ENCODE measurements at places on chromosomes 7 and 10. TPM values are rescaled to one million over a fixed set of nuclear protein-coding genes. Genes with fewer than 3 reads are reported as not detected.

MAT1A gene
- total RNA-seq, result 3.4 TPM

DNA sequence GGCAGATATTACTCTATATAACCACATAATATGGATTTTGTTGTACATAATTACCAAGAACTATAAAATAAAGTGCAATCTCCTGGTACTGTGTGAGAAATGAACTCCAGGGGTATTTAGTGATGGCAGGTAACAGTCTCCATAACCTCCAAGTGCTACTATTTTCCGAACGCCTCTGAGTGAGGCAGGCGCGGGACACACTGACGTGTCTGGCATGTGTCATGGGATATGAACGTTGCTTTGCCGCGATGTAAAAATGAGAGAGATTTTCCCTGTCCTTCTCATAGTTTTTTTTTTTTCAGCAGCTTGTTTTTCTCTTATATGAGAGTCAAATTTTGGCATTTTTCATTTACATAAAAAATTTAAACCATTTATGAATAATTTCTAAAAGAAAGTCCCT, 3.6 kb downstream of the ADARB2 start:
- no peaks in the 10 kb centered on the region for H3K4me1 ChIP-seq
- no peak overlapping the region for H3K27ac ChIP-seq
- H3K27me3 ChIP-seq, result peaks cover 1% of the 10 kb centered on the region
- no peak overlapping the region for H3K4me3 ChIP-seq
- DNase-seq, result no peak

DNA sequence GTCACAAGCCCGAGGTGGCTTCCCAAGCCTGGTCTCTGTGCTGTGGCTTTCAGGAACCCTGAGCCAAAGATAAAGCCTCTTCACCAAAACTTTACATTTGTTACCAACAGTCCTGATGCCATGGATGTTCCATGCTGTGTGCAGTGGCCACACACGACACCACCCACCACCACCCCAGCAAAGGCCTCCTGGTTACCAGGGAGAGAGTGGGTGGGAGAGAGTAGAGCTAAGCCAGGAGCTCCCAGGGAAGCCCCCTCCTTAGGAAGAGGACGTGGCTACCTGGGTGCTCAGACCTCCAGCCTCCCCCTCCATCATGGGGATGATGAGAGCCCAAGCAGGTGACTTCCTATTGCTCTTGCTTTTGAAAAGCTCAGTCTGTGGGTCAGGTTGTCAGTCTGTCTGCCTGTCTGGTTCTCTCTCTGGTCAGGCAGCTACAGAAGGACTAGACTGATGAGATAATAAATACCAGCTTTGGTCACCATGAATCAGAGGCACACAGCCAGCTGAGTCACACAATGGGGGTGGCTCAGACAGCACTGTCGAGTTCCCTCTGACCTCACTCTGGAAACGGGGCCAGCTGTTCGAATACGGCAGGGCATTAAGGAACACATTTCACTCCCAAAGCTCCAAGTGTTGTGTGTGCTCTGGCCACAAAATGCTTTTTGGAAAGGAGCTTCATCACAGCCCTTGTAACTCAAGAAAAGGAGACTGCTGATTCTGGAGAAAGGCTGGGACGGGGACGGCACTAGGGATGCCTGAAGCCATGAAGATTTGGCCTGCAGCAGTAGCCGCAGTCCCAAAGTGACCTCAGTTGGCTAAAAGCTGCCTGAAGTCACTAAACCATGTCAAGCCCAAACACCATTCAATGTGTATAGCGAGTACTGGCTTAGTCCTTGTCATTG, 166.0 kb downstream of the FANK1 start:
- no peaks in the 10 kb centered on the region for H3K27me3 ChIP-seq
- H3K27ac ChIP-seq, result no peak overlapping the region
- no peak for DNase-seq
- H3K4me1 ChIP-seq, result no peaks in the 10 kb centered on the region

DNA sequence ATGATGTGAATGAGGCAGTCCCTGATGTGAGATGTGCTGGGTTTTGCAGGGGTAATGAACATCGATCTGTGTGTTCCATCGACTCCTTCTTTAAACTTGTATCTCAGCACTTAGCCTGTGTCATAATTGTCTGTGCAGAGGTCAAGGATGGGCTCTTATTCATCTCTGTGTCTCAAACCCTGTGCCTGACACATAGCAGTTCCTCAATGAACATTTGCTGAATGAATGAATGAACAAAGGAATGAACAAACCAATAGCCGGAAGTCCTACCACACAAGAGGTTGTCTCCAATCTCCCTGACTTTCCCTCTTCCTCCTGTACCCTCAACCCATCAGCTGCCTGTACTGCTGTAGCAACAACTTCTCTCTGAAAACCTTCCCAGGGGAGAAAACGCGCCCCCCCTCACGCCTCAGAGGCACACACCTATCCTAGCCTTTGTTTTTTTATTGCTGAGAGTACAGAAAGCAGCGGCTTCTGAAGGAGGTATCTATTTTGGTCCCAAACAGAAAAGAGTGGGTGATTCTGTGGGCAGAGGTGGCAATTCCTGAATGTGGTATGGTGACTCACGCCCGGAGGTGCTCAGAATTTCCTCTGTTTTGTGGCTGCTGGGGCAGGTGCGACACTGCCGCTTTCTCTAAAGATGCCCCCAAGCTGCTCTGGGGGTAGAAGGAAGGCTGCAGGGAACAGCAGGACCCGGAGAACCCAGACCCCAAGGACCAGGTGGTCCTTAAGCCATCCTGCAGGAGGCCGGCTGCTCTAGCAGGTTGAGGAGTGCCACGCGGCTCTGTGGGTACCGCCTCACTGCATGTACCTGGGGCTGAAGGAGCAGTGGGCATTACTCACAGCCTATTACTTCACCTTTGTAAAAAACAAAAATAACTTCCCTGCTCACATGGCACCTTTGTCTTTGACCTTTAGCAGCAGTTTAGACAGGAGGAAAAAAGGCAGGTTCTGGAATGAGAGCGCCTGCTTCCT, 9.6 kb downstream of the IL2RA start:
- no peaks in the 10 kb centered on the region for H3K36me3 ChIP-seq
- H3K4me3 ChIP-seq, result no peak overlapping the region
- no peak overlapping the region for H3K27ac ChIP-seq
- 0 out of 2 replicates have a peak, but pooled peaks cover 1% of the 10 kb centered on the region for H3K27me3 ChIP-seq

DNA sequence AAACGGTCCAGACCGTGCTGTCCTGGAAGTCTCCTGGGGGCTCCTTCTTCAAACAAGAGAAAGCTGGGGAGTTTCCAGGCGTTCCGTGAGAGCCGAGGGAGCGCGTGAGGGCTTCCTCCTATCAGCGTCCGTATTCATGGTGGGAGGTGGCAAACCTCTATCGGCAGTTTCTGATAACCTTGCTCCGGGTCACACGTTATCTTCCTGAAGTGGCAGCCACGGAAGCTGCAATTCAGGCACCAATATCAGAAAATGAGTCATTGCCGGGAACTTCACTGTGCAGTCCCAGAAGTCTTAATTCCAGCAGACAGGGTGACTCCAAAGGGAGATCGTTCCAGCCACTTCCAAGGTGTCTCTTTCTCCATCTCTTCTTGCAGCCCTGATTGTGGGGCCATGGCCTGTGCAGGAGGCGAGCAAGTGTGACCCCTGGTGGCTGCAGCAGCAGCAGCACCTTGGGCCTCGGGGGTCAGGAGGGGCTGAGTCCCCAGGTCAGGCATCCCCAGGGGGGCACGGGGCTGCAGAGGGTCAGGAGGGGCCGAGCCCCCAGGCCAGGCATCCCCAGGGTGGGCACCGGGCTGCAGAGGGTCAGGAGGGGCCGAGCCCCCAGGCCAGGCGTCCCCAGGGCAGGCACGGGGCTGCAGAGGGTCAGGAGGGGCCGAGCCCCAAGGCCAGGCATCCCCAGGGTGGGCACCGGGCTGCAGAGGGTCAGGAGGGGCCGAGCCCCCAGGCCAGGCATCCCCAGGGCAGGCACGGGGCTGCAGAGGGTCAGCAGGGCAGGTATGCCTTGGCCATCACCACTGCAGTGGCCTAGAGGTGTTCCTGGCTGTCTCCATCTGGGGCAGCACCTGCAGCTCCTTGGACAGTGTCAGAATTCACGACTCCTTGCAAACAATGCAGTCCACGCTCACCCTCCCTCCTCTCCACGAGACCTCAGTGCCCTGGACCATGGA, 538.7 kb downstream of the DNAJB6 start:
- no peaks in the 10 kb centered on the region for H3K36me3 ChIP-seq
- no peaks in the 10 kb centered on the region for H3K4me1 ChIP-seq
- H3K27me3 ChIP-seq, result no peaks in the 10 kb centered on the region
- H3K27ac ChIP-seq, result no peak overlapping the region
- no peak overlapping the region for H3K4me3 ChIP-seq

DNA sequence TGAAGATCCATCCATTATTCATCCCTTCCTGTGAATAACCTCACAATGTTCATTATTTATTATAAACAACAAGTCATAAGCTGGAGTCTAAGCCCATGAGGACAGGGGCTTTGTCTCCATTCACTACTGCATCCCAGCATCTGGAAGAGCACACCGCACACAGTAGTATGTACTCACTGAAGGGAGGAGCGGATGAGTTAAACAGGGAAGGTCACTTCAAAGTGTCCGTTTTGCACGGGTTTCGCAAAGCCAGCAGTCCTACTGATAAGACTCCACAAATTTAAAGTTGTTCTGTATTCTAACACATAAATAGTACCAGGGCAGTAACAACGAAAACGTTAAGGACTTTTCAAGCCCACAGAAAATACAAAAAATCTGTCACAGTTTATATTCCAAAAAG, 167.9 kb downstream of the PARD3 start:
- no peak overlapping the region for H3K27ac ChIP-seq
- H3K4me3 ChIP-seq, result no peak overlapping the region
- H3K36me3 ChIP-seq, result no peaks in the 10 kb centered on the region
- no peaks in the 10 kb centered on the region for H3K27me3 ChIP-seq
- DNase-seq, result no peak

DNA sequence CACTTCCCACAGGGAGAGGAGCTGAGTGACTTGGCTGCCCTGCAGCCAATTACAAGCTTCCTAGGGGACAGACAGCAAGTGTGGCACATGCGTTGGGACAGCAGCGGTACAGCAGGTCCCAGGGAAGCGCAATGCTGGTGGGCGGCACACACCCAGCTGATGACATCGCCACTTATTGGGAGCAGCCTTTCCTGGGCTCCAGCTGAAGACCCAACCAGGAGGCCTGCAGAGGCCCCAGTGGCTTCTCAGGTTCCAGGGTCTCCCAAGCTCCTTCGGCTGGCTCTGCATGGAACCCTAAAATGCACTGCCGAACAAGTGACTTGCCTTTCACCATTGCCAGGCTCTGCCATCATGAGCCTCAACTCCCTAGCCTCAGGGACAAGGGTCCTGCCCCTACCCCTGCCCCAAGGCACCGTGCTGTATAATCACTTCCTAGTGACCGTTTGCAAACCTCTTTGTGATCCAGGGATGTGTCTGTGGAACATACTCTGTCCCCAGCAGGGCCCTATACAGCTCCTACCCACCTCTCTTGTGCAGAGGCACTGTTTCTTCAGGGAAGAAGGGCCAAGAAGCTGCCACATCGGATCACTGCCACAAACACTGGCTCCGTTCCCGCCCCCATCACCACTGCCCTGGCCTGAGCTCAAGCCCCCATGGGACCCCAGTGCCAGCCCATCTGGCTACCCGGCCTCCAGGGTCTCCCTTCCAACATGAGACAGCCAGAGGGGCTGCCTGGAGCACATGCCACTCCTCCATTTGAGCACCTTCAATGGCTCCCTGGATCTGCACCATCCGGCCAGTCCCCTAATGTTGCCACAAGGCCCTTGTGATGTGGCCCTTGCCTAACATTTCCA, 19.3 kb upstream of the SLIT1 start:
- no peaks in the 10 kb centered on the region for H3K4me1 ChIP-seq
- H3K36me3 ChIP-seq, result no peaks in the 10 kb centered on the region
- no peak overlapping the region for H3K4me3 ChIP-seq
- DNase-seq, result no peak
- H3K27ac ChIP-seq, result no peak overlapping the region

GRCh38 chr7:5183155-5183554, 6.9 kb upstream of the WIPI2 start:
- no peak for DNase-seq
- no peaks in the 10 kb centered on the region for H3K36me3 ChIP-seq
- H3K4me3 ChIP-seq, result no peak overlapping the region
- no peaks in the 10 kb centered on the region for H3K4me1 ChIP-seq
- H3K27ac ChIP-seq, result no peak overlapping the region
- no peaks in the 10 kb centered on the region for H3K27me3 ChIP-seq

GRCh38 chr10:16769331-16769730, 47.9 kb downstream of the RSU1 start:
- H3K4me1 ChIP-seq, result peaks cover 8% of the 10 kb centered on the region
- no peaks in the 10 kb centered on the region for H3K36me3 ChIP-seq
- no peaks in the 10 kb centered on the region for H3K27me3 ChIP-seq
- no peak overlapping the region for H3K4me3 ChIP-seq

Data from Caco-2 (cell line).